A549 treated with RU486 at 1 μM for 4 hours (cell line): ENCODE measurements at places on chromosomes 13 and 19. TPM values are rescaled to one million over a fixed set of nuclear protein-coding genes. Genes with fewer than 3 reads are reported as not detected.

DLL3 gene
- 6.3 to 11.9 TPM (median 11.1 TPM) in 5 replicates for total RNA-seq

SMAD9 gene
- 0.05 to 0.13 TPM (median 0.09 TPM) in 5 replicates for total RNA-seq

MBD3L2 gene
- not detected in 5 replicates for total RNA-seq

TMEM145 gene
- 3.1 to 4.5 TPM (median 4.2 TPM) in 5 replicates for total RNA-seq

TEX30 gene
- total RNA-seq, result 8.6 to 16.4 TPM (median 14.9 TPM) in 5 replicates
